Anterior cingulate cortex (tissue), 58 donors: ENCODE measurements at places on chromosomes 6 and 20.

DNA sequence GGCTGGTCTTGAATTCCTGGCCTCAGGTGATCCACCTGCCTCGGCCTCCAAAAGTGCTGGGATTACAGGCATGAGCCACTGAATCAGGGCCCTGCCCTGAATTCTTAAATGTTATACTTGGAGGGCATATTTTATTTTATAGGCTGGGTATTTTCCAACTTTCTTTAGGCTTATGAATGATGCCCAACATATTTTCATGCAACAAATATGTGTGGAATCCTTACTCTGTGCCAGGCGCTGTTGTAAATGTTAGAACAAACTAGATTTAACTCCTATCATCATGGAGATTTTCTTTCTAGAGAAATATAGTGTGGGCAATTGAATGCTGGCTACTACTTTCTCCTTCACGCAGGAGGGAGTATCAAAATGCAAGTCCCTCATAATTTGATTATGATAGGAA is 71.2 kb downstream of the SAMD5 start:
- no peak for DNase-seq

DNA sequence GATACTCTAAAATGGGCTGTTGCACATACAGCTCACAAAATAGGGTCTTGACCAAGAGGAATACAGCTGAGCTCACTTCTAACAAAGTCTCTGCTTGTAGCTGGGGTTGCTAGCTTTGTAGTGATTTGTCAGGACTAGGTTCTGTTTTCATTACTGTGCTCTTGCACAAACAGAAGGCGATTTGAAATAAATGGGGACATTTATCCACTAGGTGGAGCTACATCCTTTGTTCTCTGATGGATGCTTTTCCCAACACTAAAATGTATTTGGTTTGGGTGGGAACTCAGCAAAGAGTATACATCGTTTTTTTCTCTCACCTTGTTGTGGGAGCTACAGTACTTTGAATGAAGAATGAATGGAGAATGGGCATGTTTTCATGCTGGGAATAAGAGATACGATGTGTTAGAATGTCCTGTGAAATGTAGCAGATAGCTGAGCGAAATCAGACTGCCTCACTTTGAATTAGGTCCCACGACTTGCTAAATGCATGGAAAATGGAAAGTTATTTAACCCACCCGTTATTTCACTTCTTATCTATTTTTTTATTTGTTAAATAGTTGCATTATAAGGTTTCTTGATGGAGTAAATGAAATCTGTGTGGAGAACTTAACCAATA is 494.7 kb upstream of the MAP3K7 start:
- no peak for DNase-seq

DNA sequence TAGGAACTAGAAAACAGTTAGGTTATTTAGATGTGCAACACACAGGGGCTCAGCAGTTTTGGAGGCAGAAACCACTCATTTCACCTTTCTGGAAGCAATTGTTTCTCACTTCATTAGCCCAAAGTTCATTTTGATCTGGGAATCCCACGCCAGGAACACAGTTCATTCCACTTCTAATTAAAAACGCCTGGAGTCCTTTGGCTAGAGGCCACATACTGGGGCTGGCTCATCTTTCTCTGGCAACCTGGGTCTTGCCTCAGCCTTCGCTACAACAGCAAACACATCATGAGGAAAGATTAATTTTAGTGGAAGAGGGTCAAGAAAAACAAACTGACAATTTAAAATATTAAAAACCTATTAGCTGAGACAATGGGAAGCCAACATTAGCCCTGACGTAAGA is 69.7 kb downstream of the RFPL4B start:
- no peak for DNase-seq

DNA sequence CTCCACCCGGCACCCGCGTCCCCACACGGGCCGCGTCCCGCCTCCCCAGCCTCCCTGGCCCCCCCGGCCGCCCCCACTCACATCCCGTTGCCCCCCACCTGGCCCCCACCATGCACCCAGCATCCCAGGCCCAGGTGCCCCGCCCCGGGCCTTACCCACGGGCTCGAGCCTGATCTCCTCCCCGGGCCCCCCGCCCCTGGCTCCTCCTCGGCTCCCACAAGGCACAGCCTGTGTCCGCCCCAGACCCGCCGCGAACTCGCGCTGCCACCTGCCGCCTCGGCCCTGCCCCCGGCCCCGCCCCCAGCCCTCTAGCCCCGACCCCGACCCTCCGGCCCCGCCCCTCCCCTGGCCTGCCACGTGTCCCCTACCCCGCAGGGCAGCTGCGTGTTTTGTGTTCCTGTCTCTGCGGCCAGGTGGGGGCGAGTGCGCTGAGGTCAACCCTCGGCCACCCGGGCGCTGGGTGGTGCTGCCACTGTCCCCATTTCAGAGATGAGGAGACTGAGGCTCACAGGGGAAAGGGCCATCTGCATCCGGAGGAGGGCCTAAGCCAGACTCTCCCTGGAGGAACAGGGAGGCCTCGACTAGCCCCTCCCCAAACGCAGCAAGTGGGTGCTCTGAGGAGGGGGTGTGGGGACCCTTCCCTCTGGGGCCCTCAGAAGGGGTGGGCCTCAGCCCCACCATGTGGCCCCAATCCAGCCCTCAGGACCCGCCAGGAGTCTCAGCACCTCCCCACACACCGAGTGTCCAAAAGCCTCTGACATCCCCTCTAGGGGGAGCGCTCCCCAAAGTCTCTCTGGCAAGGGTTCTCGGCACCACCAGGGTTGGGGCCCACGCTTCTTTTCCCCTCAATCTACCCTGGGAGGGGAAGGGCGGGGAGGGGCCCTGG is 99.8 kb downstream of the TAF4 start:
- no peak for DNase-seq

GRCh38 chr20:47059536-47059935 is 164.9 kb downstream of the EYA2 start:
- DNase-seq = no peak

- DNase-seq = no peak
Observed at GRCh38 chr6:44923444-44923843, 404.7 kb upstream of the RUNX2 start.

- DNase-seq = no peak
Observed at GRCh38 chr6:161366301-161366923, 92.6 kb upstream of the AGPAT4 start.

GRCh38 chr20:1294497-1294896 is 28.4 kb downstream of the SNPH start:
- DNase-seq = no peak

DNA sequence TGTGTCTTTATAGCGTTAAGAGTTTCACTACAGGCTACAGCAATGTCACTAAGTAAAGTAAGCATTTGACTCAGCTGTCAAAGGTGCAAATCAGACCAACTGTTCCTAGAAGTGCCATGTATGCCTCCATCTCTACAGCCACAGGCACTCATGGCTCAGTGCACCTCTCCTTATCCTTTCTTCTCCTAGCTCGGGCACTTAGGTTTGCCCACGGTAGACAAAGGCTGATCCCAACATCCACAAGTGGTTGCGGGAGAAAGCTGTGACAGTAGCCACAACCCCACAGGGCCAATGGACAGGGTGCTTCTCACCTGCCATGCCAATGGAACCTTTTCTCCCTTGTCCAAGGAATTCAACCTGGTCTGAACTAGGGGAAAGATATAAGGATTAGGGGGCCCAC is 228.5 kb upstream of the EXOC2 start:
- no peak for DNase-seq

GRCh38 chr20:36908603-36909002 is 32.7 kb downstream of the TLDC2 start:
- no peak for DNase-seq

DNA sequence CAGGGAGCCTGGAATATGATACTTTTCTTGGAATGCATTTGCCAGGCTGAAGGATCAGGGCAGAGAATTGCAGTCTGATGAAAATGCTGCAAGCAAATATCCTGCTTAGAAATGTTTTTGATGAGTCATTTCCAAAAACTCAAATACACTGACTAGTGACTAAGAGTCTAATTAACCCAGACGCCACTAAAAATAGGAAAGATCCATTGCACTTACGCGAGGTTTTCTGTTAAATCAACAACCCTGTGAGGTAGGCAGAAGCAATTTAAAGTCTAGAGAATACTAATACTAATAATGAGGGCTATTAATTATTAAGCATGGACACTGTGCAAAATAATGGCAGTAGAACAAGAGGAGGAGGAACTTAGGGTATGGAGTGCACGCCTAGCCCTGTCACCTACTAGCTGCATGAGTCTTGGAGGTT is 130.1 kb upstream of the DOK5 start:
- DNase-seq = no peak

- DNase-seq = no peak
Observed at GRCh38 chr6:137497721-137498463, 3.7 kb upstream of the OLIG3 start.

DNA sequence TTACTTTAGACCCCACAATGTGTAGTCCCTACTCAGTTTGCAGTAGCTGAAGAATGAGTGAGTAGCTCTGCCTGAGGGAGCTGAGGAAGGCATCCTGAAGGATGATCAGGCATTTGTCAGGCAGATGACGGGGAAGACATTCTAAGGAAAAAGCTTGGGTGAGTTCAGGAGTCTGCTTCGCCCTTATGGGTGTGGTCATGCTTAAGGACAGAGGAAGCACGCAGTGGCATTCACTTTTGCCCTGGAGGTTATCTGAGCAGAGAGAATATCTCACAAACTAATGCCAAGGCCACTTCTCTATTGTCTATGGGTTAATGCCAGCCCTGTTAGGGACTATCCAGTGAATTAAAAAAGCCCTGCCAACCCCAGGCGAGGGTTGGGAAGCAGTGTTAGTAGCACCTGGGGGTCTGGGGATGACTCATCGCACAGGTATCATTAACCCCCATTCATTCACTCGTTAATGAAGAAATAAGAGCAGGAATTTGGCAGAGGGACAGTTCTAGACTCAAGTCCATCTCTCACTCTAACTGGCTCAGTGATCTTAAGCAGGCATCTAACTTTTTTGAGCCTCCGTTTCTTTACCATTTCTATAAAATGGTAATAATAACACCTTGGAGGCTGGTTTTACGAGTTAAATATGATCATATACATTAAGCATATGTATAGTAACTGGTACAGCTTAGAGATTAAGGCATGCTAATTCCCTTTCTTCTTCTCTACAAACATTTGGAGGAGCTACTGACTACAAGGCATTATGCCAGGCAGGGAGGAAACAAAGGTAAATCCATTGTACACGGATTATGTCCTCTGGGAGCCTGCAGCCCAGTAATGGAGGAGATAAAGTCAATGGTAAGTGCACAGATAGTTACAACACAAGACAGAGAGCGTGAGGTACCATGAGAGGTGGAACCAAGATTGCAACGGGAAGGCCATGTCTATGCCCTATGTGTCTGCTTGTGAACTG is 93.2 kb upstream of the AKIRIN2 start:
- DNase-seq = no peak

DNA sequence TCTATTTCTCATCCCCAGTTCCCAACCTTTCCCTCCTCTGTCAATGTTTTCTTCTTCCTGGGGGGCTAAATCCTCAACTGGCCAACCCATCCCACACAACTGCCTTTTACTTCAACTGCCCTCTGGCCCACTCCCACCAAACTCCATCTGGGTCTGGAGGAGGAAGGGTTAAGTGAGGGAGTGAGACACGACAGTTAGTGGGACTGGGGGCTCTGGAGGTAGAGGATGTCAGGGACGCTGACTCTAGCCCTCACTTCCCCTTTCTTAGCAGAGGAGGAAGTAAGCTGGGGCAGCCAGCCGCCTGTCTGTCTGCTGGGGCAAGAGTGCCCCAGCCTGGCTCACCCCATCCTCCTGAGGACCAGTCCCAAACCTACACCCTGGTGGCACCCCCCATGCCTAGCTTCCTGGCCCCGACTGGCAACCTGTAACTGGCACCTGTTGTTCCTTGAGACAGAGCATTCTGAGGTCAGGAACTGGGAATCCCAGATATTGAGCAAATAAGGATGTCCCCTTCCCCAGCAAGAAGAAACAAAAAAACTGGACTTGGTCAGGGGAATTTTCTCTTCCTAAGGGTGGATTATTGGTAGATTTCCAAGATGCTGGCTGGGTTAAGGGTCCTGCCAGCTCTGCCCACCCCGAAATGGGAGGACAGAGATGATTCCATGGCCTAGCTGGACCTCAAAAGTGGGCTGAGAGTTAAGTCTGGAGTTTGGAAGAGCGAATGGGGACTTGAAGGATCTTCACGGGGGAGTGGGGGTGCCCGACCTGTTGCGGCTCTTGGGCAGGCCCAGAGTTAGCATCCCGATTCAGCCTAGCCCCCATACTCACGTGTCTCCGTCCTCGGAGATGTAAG is 971 bp downstream of the NFKBIE start:
- DNase-seq = no peak

- no peak for DNase-seq
Observed at GRCh38 chr20:64049060-64049877, at the start of gene SOX18. TSS of gene SOX18 (minus strand) at chr20:64049639. CDS start at chr20:64049516, 123 bp downstream.
